Mammary microvascular endothelial cell (primary cell): ENCODE measurements at places on chromosomes 5 and 9. TPM values are rescaled to one million over a fixed set of nuclear protein-coding genes. Genes with fewer than 3 reads are reported as not detected.

Gene ABO
- not detected in 2 replicates for total RNA-seq

Gene OR2S2
- not detected in 2 replicates for total RNA-seq

Gene CLIC3
- 0.40 TPM in 1 of 2 replicates, not detected in the other for total RNA-seq

Gene PDE8B
- total RNA-seq: not detected in 2 replicates

Gene CTNNA1
- total RNA-seq: 438 TPM in 2 replicates

Gene PCDHGB7
- 3.1 and 5.3 TPM in 2 replicates for total RNA-seq

Gene OMD
- total RNA-seq: not detected in 2 replicates

Gene FOXD4L3
- total RNA-seq: not detected in 2 replicates

Gene SELENOP
- 17.3 and 28.6 TPM in 2 replicates for total RNA-seq

Gene SPOCK1
- total RNA-seq: 2.2 and 2.7 TPM in 2 replicates

Gene SPATA24
- 4.6 and 7.8 TPM in 2 replicates for total RNA-seq

Gene PHF24
- total RNA-seq: not detected in 2 replicates

Gene NME5
- 0.07 and 0.39 TPM in 2 replicates for total RNA-seq

Gene FOXD1
- total RNA-seq: 0.05 and 0.33 TPM in 2 replicates

Gene PCDHA10
- total RNA-seq: 0.13 TPM in 1 of 2 replicates, not detected in the other

Gene PCDHA2
- 0.10 TPM in 1 of 2 replicates, not detected in the other for total RNA-seq

Gene FCHO2
- total RNA-seq: 10.6 and 12.2 TPM in 2 replicates

Gene NDOR1
- total RNA-seq: 13.4 and 16.6 TPM in 2 replicates

Gene CDKN2A
- total RNA-seq: 40.8 and 43.6 TPM in 2 replicates

Gene PIP5KL1
- 0.34 and 1.3 TPM in 2 replicates for total RNA-seq

Gene ADAMTS16
- not detected in 2 replicates for total RNA-seq

Gene IFNA13
- not detected in 2 replicates for total RNA-seq

Gene PCDHB11
- total RNA-seq: not detected in 2 replicates

Gene ZBTB43
- total RNA-seq: 3.7 and 3.9 TPM in 2 replicates

Gene SAP30L
- 27.4 and 28.8 TPM in 2 replicates for total RNA-seq
